ENCODE measurements at places on chromosomes 5 and 9.
A peak's percentile ranks its signal among the peaks of the same experiment; 100 is the strongest.

DNA sequence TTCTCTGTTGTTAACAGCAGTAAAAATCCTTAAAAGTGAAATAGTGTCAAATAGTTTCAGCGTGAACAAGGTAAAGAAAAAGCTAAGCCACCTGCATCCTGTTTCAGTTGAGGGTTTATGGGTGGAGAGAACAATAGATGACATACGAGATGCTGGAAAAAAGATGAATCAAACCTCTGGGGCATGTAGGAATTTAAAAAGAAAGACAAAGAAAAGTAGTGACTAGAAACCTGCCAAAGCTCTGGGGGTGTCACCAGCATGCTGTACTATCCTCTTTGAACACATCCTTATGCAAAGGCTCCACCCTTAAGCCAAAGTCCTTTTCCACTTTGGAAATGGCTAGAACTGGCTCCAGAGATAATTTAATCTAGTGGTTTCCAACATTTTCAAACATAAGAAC lies 22.2 kb downstream of the SCAI start:
- no peak for DNase-seq

DNA sequence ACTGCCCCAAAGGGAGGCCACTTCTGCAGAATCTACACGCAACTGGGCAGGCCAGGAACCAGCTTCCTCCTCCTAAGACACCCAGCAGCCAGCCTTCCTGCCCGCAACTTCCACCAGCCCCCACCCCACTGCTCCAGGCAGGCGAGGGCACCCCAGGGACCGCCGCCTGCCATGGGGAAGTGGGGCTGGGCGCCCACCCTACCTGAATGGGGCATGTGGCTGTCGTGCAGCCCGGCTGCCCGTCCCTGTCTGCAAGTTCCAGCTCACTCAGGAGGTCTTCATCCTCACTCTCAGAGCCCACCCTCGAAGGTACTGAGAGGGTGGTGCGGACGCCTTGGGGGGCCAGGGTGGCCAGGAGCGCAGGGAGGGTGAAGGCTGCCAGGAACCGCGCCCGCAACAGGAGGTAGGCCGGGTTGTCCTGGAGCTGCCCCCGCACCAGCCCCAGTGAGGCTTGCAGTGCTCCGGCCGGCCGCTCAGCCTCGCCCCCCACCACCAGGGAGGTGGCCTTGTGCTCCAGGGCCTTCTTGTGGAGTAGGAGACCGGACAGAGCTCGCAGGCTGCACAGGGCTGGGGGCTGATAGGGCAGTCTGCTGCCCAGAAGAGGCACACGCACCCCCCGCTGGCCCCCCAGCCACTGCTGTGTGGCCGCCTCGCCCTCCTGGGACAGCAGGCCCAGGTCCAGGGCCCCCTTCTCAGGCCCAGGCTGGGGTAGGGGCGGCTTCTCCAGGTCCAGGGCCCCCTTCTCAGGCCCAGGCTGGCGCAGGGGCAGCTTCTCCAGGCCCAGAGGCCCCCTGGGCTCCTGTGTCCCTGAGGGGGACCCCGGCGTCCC lies 4.1 kb upstream of the CARD9 start:
- DNase-seq, result no peak

DNA sequence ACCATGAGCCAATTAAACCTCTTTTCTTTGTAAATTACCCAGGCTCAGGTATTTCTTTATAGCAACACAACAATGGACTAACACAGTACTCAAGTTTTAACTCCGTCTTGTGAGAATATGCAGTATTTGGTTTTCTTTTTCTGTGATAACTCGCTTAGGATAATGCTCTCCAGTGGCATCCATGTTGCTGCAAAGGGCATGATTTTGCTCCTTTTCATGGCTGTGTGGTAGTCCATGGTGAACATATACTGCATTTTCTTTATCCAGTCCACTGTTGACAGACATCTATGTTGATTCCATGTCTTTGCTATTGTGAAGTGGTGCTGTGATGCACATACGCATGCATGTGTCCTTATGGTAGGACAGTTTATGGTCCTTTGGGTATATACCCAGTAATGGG lies 10.9 kb downstream of the VPS13A start:
- no peak for DNase-seq

DNA sequence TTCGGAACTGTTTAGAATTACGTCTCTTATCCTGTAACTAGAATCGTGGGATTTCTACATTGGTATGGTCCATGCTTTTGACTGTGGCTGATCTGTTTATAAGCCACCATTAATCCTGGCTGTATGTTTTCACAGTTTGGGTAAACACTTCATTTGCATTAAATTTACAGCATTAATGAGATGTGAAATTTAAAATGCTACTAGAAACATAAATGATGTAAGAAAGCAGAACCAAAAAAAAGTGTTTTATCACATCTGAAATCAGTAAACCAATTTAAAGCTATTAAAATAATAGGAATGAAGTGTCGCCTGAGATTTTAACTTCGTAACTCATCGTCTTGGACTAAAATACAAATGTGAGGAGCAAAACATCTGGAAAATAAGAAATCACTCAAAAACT lies 201.7 kb downstream of the NFIB start:
- no peak for DNase-seq

DNA sequence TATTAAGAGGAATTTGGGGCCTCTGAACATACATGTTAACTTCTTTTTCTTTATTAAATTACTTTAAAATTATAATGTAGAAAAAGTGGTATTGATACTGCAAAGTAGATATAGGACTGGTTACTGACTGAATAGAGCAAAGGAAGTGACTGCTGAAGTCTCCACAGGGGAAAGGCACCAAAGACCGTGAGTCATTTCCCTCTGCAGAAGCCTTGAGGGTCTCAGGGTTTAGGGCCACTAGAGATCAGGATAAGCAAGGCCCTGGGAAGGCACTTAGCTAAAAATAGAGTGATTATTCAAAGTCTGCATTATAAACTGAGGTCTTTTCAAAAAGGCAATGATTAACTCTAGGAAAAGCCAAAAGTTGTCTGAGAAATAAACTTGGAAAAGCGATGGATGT lies 44.7 kb upstream of the ITGA1 start:
- no peak for DNase-seq

- peak; percentile 61 for DNase-seq
These were observed 23.1 kb upstream of the CNOT6 start for GRCh38 chr5:180470966-180471582.

DNA sequence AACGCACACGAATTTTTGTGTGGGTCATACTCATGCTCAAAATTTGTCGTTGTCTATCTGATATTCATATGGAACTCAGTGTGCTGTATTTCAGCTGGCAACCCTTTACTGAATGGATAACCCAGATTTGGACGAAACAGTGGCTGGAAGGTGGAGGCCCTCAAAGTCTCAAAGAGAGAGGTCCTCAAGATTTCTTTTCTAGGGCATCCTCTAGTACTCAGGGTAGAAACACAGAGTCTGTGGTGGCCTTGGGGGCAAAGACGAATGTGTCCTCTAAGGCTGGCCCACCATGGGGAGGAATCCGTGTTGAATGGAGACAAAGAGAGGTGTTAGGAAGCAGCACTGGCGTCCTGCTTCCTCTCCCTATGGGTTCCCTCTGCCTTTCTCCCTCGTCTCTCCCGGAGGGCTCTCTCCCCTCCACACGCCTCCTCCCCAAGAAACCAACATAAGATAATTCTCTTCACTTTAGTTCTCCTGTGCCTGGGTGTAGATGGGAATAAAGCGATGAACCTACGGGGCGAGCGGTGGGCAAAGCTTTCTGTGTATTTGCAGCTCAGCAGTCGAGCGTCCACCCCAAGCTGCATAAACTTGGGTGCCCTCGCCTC lies 333.7 kb downstream of the CWC27 start:
- DNase-seq, result no peak

DNA sequence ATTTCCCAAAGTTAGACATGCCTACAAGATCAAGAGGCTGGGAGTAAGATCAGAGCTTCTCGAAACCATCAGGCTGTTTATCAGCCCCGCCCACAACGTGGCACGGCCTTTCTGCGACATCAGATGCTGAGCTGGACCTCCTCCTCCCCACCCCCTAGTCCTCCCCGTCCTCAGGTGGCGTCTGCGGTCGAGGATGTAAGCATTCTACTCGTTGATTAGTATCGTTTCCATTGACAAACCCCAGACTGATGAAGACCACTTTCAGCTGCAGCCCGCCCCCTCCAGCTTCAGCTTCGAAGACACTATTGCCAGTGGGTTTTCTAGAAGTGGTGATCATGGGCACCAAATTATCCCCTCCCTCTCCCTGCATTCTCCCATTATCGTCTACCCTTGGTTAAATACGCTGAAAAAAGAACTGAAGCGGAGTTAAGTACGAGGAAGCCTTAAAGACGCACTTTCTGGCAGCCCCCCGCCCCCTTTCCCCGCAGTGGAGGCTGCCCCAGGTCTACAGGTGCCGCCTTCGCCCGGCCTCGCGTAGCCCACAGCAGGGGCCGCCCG lies 1.1 kb downstream of the PPIC start:
- DNase-seq, result peak; percentile 14

- DNase-seq, result no peak
These were observed 56.0 kb upstream of the ASTN2 start for GRCh38 chr9:117470902-117471301.
